Stimulated activated CD4-positive, alpha-beta T cell treated with anti-CD3 and anti-CD28 coated beads, Interleukin-2, amount 100 ng/mL, for 4 hours (primary cell): ENCODE measurements at places on chromosomes 6 and 20.
A peak's percentile ranks its signal among the peaks of the same experiment; 100 is the strongest.

- DNase-seq = no peak
Observed at GRCh38 chr6:123519189-123519505, 117.6 kb downstream of the TRDN start.

GRCh38 chr6:114194362-114195026 lies 148.3 kb downstream of the HS3ST5 start:
- DNase-seq = no peak

DNA sequence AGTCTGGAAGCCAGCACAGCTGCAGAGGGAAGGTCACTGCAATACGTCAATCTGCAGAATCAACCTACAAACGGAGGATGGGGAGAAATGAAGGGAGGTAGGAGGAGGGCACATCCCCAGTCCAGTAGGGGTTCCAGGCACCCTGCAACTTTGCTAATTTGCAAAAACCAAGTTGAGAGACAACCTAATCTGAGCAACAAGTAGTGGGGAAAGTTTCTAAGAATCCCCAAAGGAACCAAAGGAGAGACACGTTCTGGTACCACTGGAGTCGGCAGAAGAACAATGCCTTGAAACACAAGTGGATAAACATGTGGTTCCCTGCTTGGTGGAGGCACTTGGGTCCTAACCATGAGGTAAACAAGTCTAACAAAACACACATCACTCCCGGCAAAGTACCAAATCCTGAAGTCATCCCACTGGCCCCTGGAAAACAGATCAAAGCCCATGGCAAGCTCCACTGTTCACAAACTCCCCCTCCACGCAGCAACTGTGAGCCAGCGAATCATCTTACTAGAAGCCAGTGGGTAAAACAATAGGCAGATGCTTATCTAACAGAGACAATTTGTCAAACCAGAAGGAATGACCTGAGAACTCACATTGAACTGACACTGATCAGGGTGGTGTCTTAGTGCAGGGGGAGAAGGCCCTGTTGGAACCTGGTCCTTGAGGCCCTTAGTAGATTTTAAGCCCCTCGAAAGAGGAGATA lies 4.7 kb downstream of the MRPS18A start:
- no peak for DNase-seq

- DNase-seq = no peak
Observed at GRCh38 chr6:146289816-146290588, 253.6 kb upstream of the RAB32 start.

- DNase-seq = no peak
Observed at GRCh38 chr6:110748453-110748852, 66.8 kb downstream of the CDK19 start.

DNA sequence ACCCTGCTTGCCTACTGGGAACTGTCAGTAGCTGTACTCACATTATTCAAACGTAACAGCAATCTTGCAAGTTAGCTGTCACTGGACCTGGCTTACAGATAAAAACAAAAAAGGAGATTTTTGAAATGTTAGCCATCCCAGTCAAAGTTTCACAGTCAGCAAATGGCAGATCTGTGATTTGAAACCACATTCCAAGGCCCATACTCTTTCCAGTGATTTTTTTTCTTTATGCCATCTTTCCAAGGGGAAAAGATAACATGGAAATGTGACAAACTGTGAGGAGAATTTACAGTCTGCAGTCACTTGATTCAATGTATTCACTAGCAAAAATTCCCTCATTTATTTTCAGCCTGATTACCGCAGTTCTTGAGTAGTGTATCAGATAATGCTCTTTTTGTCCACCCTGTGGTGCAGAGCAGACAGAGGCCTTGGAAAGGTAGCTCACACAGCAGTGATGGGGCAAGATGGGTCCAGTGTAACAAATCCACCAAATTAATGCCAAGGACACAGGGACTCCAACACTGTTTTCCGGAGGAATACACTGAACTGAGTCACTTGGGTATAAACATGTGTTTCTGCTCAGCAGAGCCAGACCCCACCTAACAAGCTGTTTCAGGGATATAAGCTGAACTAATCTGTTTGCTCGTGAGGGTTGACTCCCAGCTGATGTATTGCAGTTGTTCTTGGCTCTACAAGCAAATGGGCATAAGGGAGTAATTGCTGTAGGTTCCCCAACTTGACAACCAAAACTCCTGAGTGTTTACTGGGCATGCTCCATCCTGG lies 49.9 kb upstream of the ADGRF1 start:
- DNase-seq = no peak

DNA sequence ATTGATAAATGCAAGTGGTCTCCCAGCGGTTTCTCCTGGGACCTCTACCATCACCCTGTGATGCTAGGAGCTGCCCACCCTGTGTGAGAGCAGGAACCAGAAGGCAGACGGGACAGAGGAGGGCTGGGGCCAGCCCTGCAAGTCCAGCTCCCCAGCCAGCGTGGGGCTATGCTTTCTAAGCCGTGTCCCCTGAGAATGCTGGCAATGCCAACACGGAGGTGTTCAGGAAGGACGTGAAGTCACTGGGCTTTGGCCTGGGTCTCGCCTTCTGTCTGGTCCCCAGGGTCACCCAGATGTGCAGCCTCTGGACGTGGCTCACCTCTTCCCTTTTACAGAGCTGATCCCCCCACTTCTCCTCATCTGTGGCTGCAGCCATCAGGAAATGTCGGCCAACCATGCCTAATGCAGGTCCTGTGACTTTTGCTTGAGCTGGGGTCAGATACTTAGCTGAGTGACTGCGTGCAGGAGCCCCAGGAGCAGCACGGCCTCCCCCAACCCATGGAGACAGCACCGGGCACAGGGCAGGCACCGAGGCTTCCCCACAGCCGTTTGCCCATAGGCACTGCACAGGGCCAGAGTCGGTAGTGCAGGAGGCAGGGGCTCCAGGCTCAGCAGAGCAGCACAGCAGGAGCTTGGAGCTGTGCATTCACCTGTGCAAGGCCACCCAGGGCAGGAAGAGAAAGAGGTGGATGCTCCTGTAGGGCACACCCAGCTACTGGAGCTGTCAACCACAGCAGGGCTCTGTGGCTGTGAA lies 66.2 kb downstream of the GNAS-AS1 start:
- DNase-seq = no peak

DNA sequence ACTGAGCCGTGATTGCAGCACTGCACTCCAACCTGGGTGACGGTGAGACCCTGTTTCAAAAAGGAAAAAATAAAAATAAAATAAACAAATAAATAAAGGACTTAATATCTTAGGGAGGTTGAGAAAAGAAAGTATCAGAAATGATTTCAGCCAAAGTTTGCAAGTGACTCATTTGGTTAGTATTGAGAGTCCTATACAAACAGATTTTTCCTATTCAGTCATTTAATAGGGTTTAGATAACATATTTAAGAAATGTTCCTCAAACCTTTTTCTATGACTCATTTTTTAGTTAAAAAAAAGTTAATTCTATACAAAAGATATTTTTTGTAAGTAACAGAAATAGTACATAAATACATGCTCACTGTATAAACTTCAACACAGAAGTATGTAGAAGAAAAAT lies 235.1 kb downstream of the GJA1 start:
- DNase-seq = no peak

DNA sequence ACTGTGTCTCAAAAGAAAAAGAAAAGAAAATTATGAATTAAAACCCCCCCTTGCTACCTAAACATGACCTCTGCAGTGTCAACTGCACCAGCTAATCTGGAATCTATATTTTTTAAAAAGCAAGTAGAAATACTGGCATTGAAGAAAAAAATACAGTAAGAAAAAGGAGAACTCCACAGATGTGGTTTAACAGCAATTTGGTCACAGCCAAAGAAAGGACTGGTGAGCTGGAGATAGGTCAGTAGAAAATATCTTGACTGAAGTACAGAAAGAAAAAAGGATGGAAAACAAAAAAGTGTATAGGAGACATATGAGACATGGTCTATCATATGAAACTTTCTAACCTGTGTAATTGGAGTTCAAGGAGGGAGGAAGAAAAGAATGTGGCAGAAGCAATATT lies 44.1 kb upstream of the ERVFRD-1 start:
- no peak for DNase-seq

- no peak for DNase-seq
Observed at GRCh38 chr6:159522877-159523547, 170.0 kb downstream of the SOD2 start.

- no peak for DNase-seq
Observed at GRCh38 chr6:118893064-118893806, 717 bp upstream of the ASF1A start.

GRCh38 chr6:78511009-78511408 lies 356.3 kb upstream of the IRAK1BP1 start:
- no peak for DNase-seq

DNA sequence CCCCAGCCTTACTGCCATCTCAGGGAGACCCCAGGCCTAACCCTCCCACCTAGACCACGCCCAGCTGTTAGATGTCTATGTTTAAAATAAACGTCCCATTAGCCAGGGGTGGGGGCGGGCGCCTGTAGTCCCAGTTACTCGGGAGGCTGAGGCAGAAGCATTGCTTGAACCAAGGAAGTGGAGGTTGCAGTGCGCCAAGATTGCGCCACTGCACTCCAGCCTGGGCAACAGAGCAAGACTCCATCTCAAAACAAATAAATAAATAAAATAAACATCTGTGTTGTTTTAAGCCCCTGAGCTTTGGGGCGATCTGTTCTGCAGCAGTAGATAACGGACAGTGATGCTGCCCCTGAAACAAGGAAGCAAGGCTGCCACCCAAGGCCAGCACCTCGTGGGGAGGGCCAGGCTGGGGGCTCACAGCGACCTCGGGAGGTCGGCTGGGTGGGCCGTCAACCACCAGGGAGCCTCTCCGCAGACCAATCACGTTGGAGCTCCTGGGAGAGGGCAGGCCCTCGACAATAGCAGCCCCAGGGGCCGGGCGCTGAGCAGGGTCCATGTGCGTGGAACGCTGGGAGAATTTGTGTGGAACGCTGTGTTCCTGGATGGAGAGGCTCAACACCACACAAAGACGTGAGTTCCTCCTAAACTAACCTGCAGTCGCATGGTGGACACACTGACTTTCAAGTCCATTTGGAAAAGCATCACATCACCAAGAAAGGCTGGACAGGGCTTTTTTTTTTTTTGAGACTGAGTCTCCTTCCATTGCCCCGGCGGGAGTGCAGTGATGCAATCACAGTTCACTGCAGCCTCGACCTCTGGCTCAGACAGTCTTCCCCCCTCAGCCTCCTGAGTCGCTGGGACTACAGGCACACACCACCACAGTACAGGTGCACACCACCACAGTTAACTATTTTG lies 1.0 kb upstream of the HELZ2 start:
- no peak for DNase-seq

GRCh38 chr6:124962639-124963415 lies 590 bp downstream of the RNF217 start:
- DNase-seq = no peak

GRCh38 chr6:5282191-5282623 lies 20.9 kb downstream of the FARS2 start:
- DNase-seq = no peak

DNA sequence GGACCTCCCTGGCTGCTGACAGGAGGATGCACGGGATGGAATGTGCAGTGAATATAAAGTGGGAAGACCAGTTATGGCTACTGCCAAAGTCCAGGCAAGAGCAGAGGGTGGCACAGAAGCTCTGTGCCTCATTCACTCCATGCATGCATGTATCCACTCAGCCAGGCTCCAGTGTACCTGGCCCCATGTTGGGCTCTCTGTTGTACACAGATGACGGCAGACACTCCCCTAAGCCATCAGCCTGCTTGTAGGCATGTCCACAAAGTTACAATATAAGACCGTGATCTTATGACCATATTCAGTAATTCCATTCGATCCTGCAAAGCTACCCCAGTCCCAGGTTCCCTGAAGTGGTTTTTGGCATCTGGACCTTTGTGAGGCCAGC lies 116.8 kb downstream of the PREX1 start:
- DNase-seq = no peak

- no peak for DNase-seq
Observed at GRCh38 chr6:150800674-150801314, 64.7 kb upstream of the MTHFD1L start.

- no peak for DNase-seq
Observed at GRCh38 chr6:100626721-100627120, 162.0 kb upstream of the SIM1 start.

DNA sequence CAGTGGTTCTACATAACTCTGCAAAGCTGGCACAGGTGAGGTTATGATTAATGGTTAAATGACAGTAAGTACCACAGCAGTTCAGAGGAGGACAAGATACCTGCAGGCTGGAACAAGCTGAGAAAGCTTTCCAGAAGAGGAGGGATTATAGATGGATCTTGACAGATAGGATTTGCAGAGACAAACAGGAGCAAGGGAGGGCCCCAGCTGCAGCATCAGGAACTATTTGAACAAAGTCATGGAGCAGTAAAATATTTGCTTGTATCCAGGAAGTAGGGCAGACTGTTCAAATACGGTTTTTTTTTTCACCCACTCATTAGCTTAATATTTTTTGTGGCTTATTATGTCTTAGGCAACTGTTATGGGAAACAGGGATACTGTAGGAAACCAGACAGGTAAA lies 144.4 kb upstream of the MAN1A1 start:
- DNase-seq = no peak

DNA sequence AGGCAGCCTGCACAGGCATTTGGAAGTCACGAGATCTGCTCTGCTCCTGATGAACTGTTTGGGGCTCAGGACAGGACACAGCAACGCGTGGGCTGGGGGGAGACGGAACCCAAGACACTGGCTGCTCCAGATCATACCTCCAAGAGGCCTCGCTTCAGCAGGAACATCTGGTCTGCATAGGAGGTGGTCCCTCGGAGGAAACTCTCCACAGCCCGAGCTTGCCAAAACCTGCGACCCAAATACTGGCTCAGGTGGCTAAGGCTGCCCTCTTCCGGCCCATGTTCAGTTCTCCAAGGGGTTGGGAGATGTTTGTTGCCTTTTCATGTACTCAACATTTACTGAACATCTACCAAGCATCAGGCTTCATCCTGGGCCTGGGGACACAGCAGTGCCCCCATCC lies 51.7 kb downstream of the MYH7B start:
- no peak for DNase-seq

DNA sequence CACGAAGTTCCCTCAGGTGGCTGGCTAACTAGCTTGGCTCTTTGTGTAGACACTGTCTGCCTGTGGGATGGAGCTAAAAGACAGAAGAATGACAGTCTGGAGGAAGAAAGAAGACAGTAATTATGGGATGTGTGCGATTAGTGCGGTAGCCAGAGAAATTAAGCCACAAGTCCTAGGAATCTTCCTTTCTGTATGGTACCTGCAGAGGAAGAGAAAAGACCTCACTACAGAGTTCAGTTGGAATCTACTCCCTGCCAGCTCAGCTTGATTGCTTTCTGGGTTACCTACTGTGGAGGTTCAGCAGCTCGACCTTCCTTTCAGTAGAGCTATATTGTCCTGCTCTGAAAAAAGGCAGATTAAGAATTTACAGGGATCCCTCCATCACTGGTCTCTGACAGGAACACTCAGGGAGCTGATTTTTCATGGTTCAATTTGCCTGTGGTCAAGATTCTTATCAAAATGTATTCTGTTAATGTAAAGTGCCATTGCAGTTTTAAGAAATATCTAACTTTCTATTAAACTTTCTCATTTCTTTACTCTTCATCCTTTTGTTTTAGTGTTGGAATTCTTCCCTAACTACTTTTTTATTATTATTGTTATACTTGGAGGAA lies 187.2 kb downstream of the CENPW start:
- DNase-seq = no peak

DNA sequence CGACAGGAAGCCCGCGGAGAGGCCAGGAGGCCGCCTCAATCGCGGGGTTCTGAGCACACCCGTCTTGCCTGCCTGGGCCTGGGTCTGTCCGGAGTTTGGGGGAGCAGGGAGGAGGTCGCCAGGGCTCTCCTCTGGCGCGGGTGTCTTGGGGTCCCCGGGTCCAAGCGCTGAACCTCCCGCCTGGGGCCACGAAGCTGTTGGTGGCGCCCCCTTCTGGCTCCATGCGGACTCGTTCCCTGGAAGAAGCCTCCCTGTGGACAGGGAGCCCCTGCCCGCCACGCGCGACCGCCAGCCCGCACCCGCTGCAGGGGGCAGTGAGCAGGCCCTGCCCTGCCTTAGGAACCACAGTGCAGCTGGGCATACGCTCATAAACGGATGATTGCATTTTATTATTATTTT lies 44.7 kb downstream of the MCUR1 start:
- peak; percentile 9 for DNase-seq
